ENCODE measurements at places on chromosomes 12 and 14.

- DNase-seq, result no peak
- H3K36me3 ChIP-seq, result peaks cover 3% of the 10 kb centered on the region
- H3K4me3 ChIP-seq, result no peak overlapping the region
These were observed 6.5 kb downstream of the CERS5 start for GRCh38 chr12:50160643-50161042.

- H3K27me3 ChIP-seq, result no peaks in the 10 kb centered on the region
- no peak overlapping the region for H3K4me3 ChIP-seq
- no peak overlapping the region for H3K27ac ChIP-seq
- no peak for DNase-seq
These were observed 43.6 kb upstream of the DDX11 start for GRCh38 chr12:31029916-31030562.

DNA sequence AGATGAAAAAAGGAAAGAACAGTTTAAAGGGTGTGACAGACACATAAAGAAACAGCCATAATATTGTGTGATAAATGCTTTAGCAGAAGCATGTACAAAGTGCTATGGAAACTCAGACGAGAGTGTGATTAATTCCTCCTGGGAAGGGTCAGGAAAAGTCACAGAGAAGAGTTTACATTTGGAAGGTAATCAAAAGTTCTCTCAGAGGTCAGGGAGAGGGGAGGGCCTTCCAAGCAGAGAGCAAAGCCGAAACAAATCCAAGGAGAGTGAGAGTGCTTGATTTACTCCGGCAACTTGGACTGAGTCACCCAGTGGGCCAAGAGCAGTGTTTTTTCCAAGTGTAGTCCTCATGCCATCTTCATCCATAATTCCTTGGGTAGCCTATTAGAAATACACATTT is 108.3 kb downstream of the IGF1 start:
- no peak overlapping the region for H3K4me3 ChIP-seq
- H3K36me3 ChIP-seq, result no peaks in the 10 kb centered on the region
- no peaks in the 10 kb centered on the region for H3K4me1 ChIP-seq
- no peak for DNase-seq
- H3K27ac ChIP-seq, result no peak overlapping the region

GRCh38 chr12:106302401-106303201 is at the start of gene TCP11L2:
TCP11L2 (plus strand) TSS chr12:106302733; CDS start chr12:106311076, 8,343 bp downstream.
- H3K27ac ChIP-seq, result peak within 1 kb of the TSS; percentile 65
- peak within 1 kb of the TSS; percentile 88 for H3K4me3 ChIP-seq
- H3K27me3 ChIP-seq, result peaks cover 3% of the 10 kb centered on the region
- peaks cover 18% of the 10 kb centered on the region for H3K4me1 ChIP-seq
- peak; percentile 74 for DNase-seq

DNA sequence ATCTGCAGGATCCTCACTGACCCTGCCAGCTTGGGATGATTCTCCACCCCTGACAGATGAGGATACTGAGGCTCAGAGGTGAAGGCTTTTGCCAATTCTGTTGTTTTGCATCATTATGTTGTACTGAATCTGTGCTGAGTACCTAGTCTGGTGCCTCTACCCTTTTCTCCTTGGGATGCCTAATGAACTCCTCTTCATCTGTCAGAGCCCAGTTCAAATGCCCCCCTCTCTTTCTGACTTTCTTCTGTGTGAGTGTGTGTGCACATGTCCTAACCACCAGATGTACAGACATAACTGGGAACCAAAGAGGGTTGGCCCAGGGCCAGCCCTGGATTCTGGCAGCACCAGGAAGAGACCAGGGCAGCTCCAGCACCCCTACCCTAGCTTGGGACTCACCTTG is 22.8 kb downstream of the FOXN4 start:
- DNase-seq, result no peak
- H3K27me3 ChIP-seq, result peaks cover 8% of the 10 kb centered on the region
- no peaks in the 10 kb centered on the region for H3K36me3 ChIP-seq

DNA sequence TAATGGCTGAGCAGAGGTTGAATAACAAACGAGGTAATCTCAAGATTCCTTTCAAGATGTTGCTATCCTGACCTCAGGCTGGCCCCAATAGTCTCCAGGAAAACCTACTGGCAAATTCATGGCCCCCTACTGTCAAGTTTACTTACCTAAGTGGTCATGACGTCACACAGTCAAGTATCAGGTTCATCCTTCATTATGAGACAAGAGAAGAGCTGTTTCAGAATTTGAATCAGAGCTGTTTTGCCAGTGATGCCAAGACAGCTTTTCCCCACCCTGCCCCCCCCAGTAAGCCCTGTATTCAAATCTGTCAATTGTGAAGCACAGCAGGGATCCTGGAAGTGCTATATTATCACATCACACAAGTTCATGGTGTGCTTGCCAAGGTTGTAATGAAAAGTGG is 509.6 kb downstream of the NOVA1 start:
- H3K4me1 ChIP-seq, result peaks cover 5% of the 10 kb centered on the region
- no peak overlapping the region for H3K4me3 ChIP-seq
- DNase-seq, result no peak
- H3K36me3 ChIP-seq, result no peaks in the 10 kb centered on the region

DNA sequence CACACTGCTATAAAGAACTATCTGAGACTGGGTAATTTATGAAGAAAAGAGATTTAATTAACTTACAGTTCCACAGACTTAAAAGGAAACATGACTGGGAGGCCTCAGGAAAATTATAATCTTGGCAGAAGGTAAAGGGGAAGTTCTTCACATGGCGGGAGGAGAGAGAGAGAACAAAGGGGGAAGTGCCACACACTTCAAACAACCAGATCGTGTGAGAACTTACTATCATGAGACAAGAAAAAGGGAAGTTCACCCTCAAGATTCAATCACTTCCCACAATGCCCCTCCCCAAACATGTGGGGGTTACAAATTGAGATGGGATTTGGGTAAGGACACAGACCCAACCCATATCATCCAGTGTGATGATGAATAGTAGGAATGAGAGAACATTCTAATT is 366.5 kb downstream of the LRFN5 start:
- no peak overlapping the region for H3K27ac ChIP-seq
- no peaks in the 10 kb centered on the region for H3K4me1 ChIP-seq

DNA sequence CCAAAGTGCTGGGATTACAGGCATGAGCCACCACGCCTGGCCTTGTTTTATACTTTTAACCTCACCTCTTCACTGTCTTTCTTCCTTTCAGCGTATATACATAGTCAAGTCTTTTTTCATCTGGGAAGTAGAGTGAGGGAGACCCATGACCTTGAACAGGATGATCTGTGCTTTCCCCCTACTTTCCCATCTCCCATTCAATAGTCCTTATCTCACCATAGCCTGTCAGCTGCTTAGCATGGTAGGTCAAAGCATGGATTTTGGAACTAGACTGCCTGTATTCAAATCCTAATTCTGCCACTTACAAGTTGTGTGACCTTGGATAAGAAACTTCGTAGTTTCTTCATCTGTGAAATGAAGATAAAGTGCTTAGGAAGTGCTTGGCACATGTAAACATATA is 96.4 kb upstream of the MON2 start:
- no peaks in the 10 kb centered on the region for H3K4me1 ChIP-seq
- no peaks in the 10 kb centered on the region for H3K36me3 ChIP-seq
- H3K4me3 ChIP-seq, result no peak overlapping the region
- no peaks in the 10 kb centered on the region for H3K27me3 ChIP-seq

GRCh38 chr14:103624860-103625259 is 4.2 kb upstream of the KLC1 start:
- H3K27ac ChIP-seq, result no peak overlapping the region
- DNase-seq, result no peak
- peaks cover 7% of the 10 kb centered on the region for H3K4me1 ChIP-seq
- H3K4me3 ChIP-seq, result no peak overlapping the region
- no peaks in the 10 kb centered on the region for H3K36me3 ChIP-seq
- no peaks in the 10 kb centered on the region for H3K27me3 ChIP-seq

GRCh38 chr12:77555074-77555473 is 275.6 kb upstream of the NAV3 start:
- H3K27ac ChIP-seq, result no peak overlapping the region
- H3K27me3 ChIP-seq, result no peaks in the 10 kb centered on the region
- H3K36me3 ChIP-seq, result no peaks in the 10 kb centered on the region
- DNase-seq, result no peak
- no peak overlapping the region for H3K4me3 ChIP-seq
- H3K4me1 ChIP-seq, result no peaks in the 10 kb centered on the region

DNA sequence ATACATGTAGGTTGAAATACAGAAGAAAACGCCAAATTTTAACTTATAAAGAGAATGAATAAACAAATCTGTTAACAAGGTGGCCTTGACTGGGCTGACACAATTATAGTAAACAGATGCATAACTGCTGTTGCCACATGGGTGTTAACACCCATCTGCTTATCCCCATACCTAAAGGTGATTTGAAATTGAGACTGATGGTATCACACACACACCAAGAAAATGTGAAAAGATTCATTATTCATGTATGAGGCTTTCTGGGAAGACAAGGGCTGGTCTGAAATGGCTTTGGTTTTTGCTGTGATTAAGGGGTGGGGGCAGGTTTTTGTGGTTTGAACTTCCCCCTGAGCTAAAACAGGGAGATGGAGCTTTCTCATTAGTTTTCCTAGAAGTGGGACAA is 156.6 kb downstream of the SYT10 start:
- H3K27ac ChIP-seq, result no peak overlapping the region
- DNase-seq, result no peak
- H3K4me3 ChIP-seq, result no peak overlapping the region
- H3K36me3 ChIP-seq, result no peaks in the 10 kb centered on the region
- no peaks in the 10 kb centered on the region for H3K27me3 ChIP-seq

- peaks cover 11% of the 10 kb centered on the region for H3K27me3 ChIP-seq
- H3K36me3 ChIP-seq, result no peaks in the 10 kb centered on the region
- no peak overlapping the region for H3K27ac ChIP-seq
- no peak for DNase-seq
- no peaks in the 10 kb centered on the region for H3K4me1 ChIP-seq
These were observed 17.6 kb downstream of the SOAT2 start for GRCh38 chr12:53120685-53121525.

- no peak overlapping the region for H3K27ac ChIP-seq
- H3K4me1 ChIP-seq, result peaks cover 18% of the 10 kb centered on the region
- no peak for DNase-seq
- no peak overlapping the region for H3K4me3 ChIP-seq
- no peaks in the 10 kb centered on the region for H3K27me3 ChIP-seq
These were observed 448.1 kb downstream of the BCAT1 start for GRCh38 chr12:24500831-24501230.

DNA sequence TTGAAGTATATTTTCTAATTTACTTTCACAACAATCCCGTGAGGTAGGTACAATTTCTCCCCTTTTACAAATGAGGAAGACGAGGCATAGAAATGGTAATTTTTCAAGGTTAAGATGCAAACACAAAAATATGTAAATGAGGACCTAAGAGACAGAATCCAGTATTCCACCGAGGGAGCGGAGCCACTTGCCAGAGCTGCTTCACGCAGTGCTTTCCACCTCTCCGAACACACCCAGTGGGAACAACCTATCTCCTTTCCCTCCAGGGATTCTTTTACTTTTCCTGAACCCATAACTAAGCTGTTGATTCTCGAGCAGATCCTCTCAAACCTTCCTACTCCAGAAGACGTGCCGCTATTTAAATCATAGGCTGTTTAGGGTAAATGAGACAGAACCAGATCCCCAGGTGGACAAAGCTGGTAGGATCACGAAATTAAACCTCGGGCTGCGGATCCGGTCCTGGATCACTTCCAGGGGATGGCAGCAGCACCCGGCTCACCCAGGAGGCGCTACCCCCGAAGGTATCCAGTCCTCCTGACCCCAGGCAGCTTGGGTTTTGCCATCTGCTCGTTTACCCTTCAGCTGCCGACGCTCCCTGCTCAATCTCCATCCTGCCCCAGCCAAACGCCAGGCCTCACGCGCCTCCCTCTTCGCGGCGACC is 1.5 kb downstream of the DDHD1 start:
- H3K27me3 ChIP-seq, result no peaks in the 10 kb centered on the region
- H3K36me3 ChIP-seq, result peaks cover under 1% of the 10 kb centered on the region
- DNase-seq, result no peak
- no peak overlapping the region for H3K27ac ChIP-seq
- peaks cover 7% of the 10 kb centered on the region for H3K4me1 ChIP-seq

GRCh38 chr14:52846591-52846990 is 55.2 kb upstream of the GNPNAT1 start:
- H3K27ac ChIP-seq, result no peak overlapping the region
- DNase-seq, result no peak
- H3K36me3 ChIP-seq, result no peaks in the 10 kb centered on the region
- H3K4me3 ChIP-seq, result no peak overlapping the region
- H3K27me3 ChIP-seq, result no peaks in the 10 kb centered on the region

DNA sequence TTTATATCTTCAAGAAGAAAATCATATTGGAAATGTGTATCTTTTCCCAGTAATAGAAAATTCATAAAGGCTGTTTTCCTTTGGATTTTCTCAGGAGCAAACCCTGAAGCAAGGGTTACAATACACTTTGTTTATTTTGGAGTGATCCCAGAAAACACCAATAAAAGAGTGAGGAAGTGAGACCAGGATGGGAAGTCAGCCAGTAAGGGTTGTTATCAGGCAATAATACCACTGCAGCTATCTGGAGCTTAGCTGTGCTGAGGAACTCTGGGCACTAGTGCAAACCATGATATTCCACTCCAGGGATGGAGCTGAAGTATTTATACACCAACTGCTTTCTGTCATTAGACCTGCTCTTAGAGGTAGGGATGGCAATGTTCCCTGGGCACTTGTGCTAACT is 1002.3 kb downstream of the FLRT2 start:
- no peaks in the 10 kb centered on the region for H3K27me3 ChIP-seq
- no peaks in the 10 kb centered on the region for H3K36me3 ChIP-seq
- H3K4me3 ChIP-seq, result no peak overlapping the region
- DNase-seq, result no peak

DNA sequence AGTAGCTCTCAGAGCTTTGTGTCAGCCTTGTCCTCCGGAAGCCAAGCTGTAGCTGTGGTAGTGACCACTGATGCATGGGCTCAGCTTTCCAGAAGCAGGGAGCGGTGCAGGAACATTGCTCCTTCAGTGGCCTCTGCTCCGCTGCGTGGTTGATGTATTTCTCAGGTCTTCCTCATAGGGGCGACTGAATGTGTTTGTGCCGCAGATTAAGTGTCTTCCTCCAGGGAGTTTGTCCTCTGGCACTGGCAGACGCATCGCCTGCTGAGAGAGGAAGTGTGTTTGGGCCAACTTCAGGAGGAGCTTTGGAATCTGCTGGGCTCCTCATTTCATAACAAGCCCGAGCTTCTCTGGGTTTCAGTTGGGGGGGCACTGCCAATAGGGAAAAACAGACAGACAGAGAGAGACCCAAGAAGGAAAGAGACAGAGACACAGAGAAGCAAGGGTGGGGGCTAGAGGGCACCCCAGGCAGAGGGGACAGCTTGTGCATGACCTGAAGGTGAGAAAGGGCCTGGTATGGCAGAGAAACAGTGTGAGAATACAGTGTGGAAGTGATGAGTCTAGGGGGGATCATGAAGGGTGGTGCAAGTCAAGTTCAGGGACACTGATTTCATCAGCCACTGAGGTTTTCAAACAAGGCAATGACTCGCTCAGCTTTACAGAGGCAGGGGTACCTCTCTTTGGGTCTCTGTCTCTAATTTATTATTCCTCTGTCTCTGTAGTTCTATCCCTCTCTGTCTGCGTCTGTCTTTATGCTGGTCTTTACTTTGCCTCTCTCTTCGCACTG is 69.4 kb upstream of the PRIMA1 start:
- no peak for DNase-seq
- H3K36me3 ChIP-seq, result no peaks in the 10 kb centered on the region
- peaks cover 17% of the 10 kb centered on the region for H3K27me3 ChIP-seq
- H3K4me1 ChIP-seq, result no peaks in the 10 kb centered on the region
- no peak overlapping the region for H3K4me3 ChIP-seq
- H3K27ac ChIP-seq, result no peak overlapping the region

- H3K4me1 ChIP-seq, result peaks cover 5% of the 10 kb centered on the region
- no peaks in the 10 kb centered on the region for H3K27me3 ChIP-seq
These were observed 8.8 kb downstream of the PPP1CC start for GRCh38 chr12:110733900-110734299.

- H3K4me3 ChIP-seq, result no peak overlapping the region
- H3K36me3 ChIP-seq, result no peaks in the 10 kb centered on the region
- H3K4me1 ChIP-seq, result no peaks in the 10 kb centered on the region
- H3K27ac ChIP-seq, result no peak overlapping the region
- no peaks in the 10 kb centered on the region for H3K27me3 ChIP-seq
These were observed 139.7 kb downstream of the SLCO1B3 start for GRCh38 chr12:20950248-20950647.
